Peyer's patch (tissue), 4 donors: ENCODE measurements at places on chromosomes 3 and 15. TPM values are rescaled to one million over a fixed set of nuclear protein-coding genes. Genes with fewer than 3 reads are reported as not detected.

The SORD gene
- total RNA-seq: 6.3 TPM

The KLHL18 gene
- 16.6 TPM for total RNA-seq

- DNase-seq: no peak
- no peaks in the 10 kb centered on the region for H3K36me3 ChIP-seq
- H3K4me3 ChIP-seq: no peak overlapping the region
- H3K27ac ChIP-seq: no peak overlapping the region
- no peaks in the 10 kb centered on the region for H3K4me1 ChIP-seq
- H3K27me3 ChIP-seq: no peaks in the 10 kb centered on the region
Observed at GRCh38 chr3:126486360-126486847, 10.7 kb upstream of the ZXDC start.

DNA sequence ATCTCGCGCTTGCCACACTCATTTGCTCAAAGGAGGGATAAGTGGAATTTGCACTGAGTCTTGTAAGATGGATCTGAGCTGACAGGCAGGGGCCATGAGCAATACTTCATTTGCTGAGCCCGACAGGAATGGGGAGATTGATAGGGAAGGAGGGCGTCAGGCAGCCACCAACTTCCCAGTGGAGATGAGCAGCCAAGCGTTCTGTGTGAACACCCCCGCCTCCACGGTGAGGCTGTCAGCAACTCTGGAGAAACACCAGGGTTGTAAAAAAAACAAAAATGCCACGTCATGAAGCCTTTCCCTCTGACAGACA lies 36.8 kb downstream of the TLE3 start:
- no peak for DNase-seq
- no peak overlapping the region for H3K4me3 ChIP-seq
- H3K27ac ChIP-seq: no peak overlapping the region
- no peaks in the 10 kb centered on the region for H3K4me1 ChIP-seq
- H3K27me3 ChIP-seq: no peaks in the 10 kb centered on the region

DNA sequence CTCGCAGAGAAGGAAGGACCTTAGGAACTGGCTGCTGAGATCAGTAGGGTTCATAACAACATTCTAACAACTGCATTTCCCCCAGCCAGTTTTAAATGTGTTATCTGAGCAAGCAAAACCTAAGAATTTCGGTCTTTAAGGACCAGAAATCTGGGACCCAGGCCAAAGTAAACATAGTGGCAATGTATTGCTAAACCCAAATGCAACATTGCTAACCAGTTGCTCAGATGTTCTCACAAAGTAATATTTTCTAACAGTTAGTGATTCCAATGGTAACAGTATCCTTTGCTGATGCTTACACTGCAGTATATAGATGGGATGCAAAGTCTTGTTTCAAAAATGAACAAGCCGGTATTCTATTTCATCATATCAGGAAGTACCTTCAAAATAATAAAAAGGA lies 254.3 kb downstream of the RYR3 start:
- no peaks in the 10 kb centered on the region for H3K27me3 ChIP-seq
- H3K36me3 ChIP-seq: no peaks in the 10 kb centered on the region

GRCh38 chr15:66631616-66632263 lies 65.9 kb upstream of the LCTL start:
- no peaks in the 10 kb centered on the region for H3K36me3 ChIP-seq
- H3K4me1 ChIP-seq: no peaks in the 10 kb centered on the region
- DNase-seq: no peak
- H3K4me3 ChIP-seq: no peak overlapping the region

GRCh38 chr3:172562871-172563865 lies 39.9 kb upstream of the TNFSF10 start:
- no peaks in the 10 kb centered on the region for H3K27me3 ChIP-seq
- peaks cover 23% of the 10 kb centered on the region for H3K4me1 ChIP-seq
- no peak overlapping the region for H3K4me3 ChIP-seq
- H3K36me3 ChIP-seq: no peaks in the 10 kb centered on the region
